AG04449 (cell line): ENCODE measurements at places on chromosomes 1 and 21.

- DNase-seq = no peak
Measured at GRCh38 chr1:10121688-10122087, 88.7 kb upstream of the KIF1B start.

GRCh38 chr21:41847066-41847804 is 31.9 kb downstream of the PRDM15 start:
- DNase-seq = no peak

DNA sequence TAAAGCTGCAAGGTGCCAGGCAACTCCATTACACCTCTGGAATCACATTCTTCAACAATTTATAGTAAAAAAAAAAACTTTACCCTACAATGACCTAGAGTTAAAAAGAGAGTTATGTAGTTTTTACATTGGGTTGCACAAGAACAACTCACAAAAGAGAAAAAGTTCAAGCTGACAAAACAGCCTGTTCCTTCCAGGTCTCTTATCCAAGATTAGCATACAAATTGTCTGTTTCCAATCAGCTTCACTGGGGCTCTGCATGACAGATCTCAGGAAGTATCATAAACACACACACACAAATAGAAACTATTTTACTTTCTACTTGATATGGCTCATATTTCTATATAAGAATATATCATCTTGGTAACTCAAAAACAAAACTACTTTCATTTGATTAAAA is 154.6 kb downstream of the PCNX2 start:
- DNase-seq = no peak

GRCh38 chr1:62194651-62195544 is at the start of gene L1TD1:
Gene L1TD1 (plus strand): TSS chr1:62194849. CDS start chr1:62206629, 11,780 bp downstream.
- DNase-seq = no peak

DNA sequence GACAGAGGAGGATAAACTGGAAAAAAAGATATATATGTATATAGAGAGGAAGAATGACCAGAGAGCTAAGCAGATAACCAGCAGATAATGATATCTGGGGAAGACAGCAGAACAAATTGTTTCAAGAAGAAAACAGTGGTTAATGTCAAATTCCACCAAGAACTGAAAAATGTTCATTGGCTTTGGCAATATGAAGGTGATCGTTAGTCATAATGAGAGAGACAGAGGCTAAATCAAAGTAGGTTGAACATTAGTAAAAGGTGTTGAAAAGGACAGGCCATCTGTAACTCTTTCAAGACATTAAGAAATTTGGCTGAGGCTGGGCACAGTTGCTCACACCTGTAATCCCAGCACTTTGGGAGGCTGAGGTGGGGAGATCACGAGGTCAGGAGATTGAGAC is 25.3 kb upstream of the CR2 start:
- DNase-seq = no peak

DNA sequence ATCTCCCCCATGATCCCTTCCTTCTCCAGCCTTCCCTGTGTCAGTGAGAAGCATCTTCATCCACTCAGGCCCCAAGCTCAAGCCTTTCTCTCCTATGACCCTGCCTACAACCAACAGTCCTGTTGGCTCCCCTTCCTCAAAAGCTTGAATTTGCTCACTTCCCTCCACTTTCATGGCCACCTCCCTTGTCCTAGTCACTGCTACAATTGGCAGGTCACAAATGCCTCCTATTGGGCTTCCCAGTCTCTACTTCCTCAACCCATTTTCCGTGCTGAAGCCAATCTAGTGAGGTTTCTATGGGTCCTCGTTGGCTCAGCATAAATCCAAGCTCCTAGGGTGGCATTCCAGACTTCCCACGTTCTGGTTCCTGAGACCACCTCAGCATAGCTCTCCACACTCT is 40.2 kb upstream of the SLC6A9 start:
- DNase-seq = no peak

- no peak for DNase-seq
Measured at GRCh38 chr21:42058631-42059111, 12.4 kb upstream of the UMODL1 start.

GRCh38 chr1:78441921-78442320 is 48.9 kb upstream of the PTGFR start:
- no peak for DNase-seq

DNA sequence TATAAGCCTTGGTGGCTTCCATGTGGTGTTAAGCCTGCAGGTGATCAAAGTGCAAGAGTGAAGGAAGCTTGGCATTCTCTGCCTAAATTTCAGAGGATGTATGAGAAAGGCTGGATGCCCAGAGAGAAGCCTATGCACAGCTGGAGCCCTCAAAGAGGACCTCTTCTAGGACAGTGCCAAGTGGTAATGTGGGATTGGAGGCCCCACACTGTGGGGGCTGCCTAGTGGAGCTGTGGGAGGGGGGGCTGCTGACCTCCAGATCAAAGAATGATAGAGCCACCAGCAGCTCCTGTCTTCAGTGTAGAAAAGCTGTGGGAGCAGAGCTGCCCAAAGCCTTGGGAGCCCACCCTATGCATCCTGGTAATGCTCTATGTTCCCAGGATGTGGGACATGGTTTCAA is 1512.7 kb upstream of the TPTE start:
- DNase-seq = no peak

- DNase-seq = no peak
Measured at GRCh38 chr1:190207733-190208132, 269.9 kb downstream of the BRINP3 start.

DNA sequence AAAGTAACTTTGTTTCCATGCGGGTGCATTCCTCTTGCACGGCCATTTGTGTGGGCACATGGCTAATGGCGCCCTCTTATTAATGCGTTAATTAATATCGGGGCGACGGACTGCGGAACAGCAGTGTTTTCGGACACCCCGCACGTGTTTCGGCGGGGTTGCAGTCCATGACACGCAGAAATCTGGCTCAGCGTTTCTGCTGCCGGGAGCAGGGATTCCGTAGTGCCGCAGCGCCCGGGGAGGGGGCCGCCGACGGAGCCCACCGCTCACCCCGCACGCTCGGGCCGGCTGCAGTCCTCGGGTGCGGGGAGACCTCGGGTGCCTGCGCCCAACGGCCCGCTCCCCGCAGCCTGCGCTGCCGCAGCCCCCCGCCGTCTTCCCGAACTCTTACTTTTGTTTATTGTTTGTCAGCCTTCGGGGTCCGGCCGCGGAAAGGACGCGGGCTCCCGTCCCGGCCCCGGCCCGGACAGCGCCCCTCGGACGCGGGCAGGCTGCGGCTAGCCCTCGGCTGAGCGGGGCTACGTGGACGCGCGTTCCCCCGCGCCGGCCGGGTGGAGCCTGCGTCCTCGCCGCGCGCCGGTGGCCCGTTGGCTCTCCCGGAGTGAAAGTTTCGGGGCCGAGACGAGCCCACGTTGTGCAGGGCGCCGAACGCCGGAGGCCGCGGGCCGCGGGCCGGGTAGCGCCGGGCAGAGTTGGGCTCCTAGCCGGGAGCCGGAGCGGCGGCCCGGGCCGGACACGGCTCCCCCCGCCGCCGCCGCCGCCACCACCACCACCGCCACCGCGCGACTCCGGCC is 849 bp downstream of the NFIA start:
- DNase-seq = no peak

GRCh38 chr1:203273869-203274602 is 31.3 kb upstream of the BTG2 start:
- DNase-seq = no peak

DNA sequence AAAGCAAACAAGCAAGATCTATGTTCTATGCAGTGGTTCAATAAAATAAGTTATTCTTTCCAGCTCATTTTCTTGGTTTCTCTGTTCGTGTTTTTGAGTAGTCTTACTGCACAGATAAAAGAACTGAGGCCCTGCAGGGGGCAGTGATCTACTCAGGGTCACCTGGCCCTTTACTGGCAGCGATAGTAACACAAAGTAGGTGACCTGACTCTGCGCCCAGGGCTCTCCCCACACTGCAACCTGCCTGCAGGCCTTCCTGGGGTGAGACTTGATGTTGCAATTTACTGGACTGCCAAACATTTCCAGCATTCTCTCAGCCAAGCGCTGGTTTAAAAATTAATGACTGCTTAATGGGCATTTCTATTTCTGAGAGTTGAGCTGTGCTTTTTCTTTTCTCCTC is 110.3 kb downstream of the HUNK start:
- no peak for DNase-seq

GRCh38 chr1:29235955-29236711 is at the start of gene PTPRU:
Gene PTPRU (plus strand): TSS chr1:29236522. CDS start chr1:29236645, 123 bp downstream.
- no peak for DNase-seq

DNA sequence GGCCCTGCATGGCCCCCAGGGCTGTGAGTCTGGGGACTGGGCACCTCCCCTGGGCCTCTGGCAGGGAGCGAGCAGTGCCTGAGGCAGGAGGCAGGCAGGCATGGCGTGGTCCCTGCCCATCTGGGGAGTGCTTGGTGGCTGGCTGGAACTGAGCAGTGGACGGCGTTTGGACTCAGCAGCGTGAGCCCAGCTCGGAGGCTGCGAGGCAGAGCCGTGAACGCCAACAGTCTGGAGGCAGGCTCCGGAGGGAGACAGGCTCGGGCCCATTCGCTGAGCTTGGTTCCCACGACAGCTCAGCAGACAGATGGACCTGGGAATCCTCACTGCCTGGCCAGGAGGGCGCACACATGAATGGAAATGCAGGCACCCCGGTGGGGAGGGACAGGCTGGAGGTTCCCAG is 160.7 kb upstream of the POU3F1 start:
- no peak for DNase-seq

DNA sequence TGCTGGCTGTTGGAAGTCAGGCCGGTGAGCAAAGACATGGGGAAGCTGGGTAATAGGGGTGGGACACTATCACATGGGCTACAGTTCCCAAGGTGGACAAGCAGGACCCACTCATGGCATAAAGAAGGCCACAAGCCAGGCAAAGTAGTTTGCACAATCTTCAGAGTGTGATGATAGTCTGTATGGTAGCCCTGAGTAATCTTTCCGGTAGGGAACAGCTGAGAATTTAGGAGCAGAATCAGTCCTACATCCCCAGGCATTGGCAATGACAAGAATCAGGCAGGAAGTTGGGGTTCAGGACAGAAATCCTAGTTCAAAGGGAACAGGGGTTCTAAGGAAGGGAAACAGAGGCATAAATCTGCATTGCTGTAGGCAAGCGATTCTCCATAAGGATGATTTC is 23.9 kb upstream of the SPATA6 start:
- DNase-seq = no peak

- no peak for DNase-seq
Measured at GRCh38 chr1:21936366-21937031, 611 bp downstream of the HSPG2 start.

DNA sequence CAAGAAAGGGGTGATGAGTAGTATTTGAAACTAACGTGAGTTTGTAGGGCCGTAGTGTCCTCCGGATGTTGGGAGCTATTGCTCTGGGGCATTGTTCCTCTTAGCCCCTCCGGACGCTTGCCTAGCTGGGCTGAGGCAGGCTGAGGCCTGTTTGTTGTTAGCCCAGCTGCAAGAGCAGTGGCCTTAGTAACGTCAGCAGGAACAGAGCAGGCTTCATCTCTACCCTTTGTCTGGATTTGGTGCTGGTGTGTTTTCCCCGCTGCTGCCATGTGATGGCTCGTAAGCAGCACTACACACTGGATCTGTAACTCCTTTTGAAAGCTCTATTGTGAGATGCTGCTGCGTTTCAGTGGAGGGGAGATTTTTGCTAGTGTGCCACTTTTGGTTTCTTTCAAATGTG is 57.6 kb downstream of the DNM3 start:
- no peak for DNase-seq

DNA sequence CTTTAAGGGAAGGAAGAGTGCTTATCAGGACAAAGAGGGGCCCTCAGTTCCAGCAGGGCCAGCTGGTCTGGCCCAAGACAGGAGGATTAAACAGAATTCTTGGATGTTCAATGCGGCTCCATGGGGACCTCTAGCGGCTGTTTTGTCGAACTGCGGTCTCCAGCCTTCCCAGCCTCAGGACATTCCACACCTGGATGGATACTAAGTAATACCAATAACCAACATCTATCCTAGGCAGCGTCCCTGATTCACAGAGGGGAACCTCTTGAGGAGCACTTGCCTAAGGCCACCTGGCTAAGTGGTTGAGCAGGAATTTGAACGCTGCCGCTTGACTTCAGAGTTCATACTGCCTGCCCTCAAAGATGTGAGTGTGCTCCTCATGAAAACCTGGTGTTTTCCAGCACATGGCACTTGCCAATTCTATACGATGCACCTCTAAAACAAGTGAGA is 15.5 kb upstream of the CD247 start:
- no peak for DNase-seq

- DNase-seq = no peak
Measured at GRCh38 chr1:43610339-43610738, 39.6 kb upstream of the KDM4A start.

- DNase-seq = peak; percentile 66
Measured at GRCh38 chr21:45386728-45387371, 18.1 kb upstream of the COL18A1 start.

DNA sequence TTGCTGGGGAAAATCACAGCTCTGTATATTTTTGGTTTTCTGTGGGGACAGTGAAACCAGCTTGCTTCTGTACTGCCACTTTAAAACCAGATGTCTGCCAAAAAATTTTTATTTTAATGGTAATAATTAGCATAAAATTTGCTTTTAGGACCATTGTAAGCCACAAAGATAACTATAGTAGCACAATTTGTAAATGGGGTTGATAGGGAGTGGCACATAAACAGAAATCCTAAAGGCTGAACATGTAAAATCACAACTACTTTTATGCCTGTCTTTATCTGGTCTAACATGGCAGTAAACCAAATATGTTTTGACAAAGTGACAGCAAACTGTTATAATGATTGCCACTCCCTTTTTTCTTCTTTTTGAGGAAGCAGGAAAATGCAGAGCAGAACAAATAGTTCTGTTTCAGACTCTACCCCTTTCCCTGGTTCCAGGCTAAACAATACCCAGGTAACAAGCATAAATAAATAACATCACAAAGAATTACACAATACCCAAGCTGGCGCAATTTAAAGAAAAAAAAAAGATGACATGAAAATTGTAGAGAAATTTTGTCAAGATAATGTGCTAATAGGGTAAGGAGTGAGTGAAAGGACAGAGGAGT is 24.0 kb upstream of the CCDC181 start:
- no peak for DNase-seq

DNA sequence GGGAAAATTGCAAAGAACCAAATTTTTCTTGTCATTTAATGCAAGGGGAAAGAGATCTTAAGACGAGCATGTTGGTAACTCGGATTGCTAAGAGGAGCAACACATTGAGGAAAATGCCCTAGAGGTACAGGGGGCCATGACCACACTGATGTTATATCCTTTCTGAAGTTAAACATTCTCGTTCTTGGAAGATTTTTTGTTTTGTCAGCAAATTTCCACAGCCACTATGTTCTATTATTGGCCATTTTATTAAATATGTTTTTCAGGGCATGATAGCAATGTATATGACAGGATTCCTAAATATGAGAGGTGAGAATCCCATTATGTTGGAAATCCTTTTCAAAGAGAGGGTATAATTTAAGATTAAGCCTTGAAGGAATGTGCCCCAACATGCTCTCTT is 627.2 kb upstream of the PKN2 start:
- DNase-seq = no peak

DNA sequence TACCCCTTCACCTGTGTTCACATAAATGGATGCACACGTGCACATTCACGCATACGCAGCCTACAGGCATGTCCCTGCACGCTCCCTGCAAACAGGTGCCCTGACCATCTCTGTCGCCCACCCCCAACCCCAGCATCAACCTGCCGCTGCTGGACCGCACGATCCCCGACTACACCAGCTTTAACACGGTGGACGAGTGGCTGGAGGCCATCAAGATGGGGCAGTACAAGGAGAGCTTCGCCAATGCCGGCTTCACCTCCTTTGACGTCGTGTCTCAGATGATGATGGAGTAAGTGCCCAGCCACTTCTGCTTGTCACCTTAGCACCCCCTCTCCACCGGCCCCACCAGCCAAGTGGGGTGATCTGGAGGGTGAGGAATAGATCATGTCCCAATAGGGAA is 60.4 kb downstream of the LACTBL1 start:
- no peak for DNase-seq

GRCh38 chr1:20380616-20381035 is 90.0 kb downstream of the VWA5B1 start:
- DNase-seq = peak; percentile 64
